ENCODE measurements at places on chromosomes 2 and 18.
A peak's percentile ranks its signal among the peaks of the same experiment; 100 is the strongest.

DNA sequence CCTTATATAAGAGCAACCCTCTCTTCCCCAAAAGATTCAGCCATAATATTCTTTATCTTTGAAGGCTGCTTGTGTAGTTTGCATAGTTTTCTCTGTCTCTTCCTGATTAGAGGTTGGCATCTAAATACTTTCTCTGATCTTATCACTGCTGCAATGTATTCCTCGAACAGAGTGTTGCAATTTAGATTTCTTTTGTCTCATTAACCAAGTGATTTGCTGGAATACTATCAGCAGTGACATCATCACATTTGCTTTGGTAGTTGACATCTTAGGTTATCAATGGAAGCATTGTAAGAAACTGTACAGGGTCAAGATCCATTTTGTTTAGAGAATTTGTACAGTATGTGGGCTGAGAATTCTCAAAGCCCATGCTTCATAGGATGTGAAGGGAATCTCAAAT is 72.0 kb upstream of the NEUROD1 start:
- DNase-seq: no peak

DNA sequence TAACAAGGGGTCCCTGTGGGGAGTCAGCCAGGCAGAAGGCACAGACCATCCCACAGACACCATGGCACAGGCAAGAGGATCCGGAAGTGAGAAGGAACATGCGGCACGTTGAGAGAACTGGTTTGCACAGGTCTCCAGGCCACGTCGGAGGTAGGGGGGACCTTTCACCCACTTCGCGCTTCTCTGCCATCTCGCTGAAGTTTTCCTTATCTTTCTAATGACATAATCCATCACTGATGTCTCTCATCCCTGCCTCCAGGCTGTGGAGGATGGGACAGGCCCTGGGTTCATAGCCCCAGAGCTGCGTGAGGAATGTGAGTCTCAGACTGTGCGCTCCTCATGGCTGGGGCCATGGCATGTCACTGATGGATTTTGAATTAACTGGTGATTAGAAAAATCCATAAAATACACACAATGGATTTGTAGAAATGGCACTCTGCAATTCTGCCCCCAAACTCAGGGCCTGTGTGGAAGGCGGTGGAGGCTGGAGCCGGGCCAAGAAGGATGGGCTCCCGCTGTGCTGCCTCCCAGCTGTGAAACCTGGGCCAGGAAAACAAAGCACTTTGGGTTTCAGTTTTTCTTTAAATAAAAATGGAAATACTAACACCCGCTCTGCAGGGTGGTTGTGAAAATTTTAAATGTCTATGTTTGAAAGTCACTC is 113.3 kb upstream of the ALKAL2 start:
- DNase-seq: no peak

- DNase-seq: no peak
Measured at GRCh38 chr2:5374762-5375161, 317.4 kb upstream of the SOX11 start.

GRCh38 chr2:85397925-85398331 is 12.2 kb downstream of the CAPG start:
- DNase-seq: no peak

DNA sequence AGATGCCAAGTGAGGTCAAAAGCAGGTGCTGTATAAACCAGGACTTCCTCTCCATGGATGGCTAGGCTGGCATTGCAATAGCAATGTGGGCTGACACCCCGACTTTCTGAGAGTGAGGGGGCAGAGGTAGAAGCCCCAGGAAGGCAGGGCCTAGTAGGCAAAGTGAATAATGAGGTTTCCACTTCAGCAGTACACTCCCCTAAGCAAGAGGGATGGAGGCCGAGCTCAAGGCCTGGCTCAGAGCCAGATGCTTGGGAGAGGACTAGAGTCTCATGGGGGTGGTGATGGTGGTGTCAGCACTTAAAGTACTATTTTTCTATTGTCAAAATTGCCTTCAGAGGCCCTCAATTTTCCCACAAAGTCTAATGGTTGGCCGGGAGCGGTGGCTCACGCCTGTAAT is 41.6 kb upstream of the HK2 start:
- no peak for DNase-seq

GRCh38 chr2:238925816-238926521 is 78.1 kb downstream of the TWIST2 start:
- DNase-seq: no peak

DNA sequence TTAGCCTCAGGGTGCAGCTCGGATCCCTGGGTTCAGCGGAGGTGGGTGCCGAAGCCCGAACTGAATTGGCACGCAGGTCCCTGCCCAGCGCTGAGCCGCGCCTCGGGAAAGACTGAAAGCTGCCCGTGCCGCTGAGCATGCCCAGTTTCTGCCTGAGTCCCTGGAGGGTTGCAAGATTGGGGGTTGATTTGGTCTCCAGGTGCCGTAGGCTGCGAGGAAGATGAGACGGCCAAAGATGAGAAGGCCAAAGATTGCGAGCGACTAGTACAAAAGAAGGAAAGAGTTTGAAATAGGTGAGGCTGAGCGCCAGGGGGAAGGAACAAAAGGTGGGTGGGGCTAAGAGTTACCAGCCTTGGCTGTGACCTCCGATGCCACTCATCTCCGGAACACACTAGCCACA is 852 bp upstream of the KCNH7 start:
- peak; percentile 66 for DNase-seq

GRCh38 chr2:74474899-74475298 is 2.4 kb upstream of the MRPL53 start:
- no peak for DNase-seq

GRCh38 chr2:156429211-156429610 is 7.0 kb upstream of the GPD2 start:
- DNase-seq: no peak

- no peak for DNase-seq
Measured at GRCh38 chr2:21393173-21393572, 269.4 kb downstream of the TDRD15 start.

DNA sequence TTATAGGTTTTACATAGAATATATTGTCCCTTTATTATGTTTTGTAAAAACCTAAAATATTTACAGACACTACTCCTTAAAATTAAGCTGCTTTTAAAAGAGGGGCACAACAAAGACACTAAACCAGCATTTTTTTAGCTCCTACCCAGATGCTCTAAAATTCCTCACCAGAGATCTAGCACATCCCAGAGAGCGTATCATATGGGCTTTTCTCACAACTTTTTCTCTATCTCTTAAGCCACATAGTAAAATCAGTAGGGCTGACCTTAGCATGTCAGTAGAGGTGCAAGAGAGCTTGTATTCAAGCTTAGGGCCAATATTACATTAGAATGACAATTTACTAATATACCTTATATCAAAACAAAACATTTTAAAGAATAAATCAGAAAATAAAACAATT is 216.3 kb downstream of the TMX3 start:
- no peak for DNase-seq

- no peak for DNase-seq
Measured at GRCh38 chr2:113376913-113377445, 60.5 kb upstream of the ZNG1B start.

GRCh38 chr2:63027220-63027619 is 23.4 kb upstream of the OTX1 start:
- no peak for DNase-seq

DNA sequence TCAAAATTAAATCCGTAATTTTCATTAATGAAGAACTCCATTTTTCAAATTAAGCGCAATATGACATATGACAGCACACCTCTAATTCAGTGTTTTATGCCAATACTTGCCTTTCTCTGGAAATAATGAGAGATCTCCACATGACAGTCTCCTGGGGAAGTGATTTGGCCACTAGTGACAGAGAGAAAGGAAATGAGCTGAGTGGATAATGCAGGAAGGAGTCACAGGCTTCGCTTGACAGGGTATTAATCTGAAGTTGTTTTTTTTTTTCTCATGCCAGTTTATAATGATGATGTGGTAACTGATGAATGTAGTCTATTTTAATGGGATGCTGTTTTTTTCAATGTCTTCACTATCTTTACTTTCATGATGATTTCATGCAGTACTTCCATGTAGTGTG is 1079.4 kb upstream of the GYPC start:
- no peak for DNase-seq

DNA sequence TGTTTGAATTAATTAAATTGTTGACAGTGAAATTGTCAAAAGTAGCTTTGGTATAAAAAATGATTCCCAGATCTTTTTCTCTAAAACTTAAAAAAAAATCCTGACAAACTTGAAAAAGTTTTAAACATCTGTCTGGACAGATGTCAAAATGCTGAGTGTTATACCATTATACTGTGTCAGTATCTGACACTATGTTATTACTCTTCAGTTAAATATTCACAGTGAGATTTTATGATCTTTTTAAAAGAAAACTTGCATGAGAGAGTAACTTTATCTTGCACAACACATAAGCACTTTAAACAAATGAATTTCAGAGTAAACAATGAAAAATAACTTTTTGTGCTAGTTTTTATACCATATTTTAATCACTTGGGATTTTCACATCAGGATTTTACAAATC is 167.4 kb downstream of the MEIS1 start:
- no peak for DNase-seq

GRCh38 chr2:71071681-71072398 is 3.4 kb downstream of the NAGK start:
- no peak for DNase-seq

DNA sequence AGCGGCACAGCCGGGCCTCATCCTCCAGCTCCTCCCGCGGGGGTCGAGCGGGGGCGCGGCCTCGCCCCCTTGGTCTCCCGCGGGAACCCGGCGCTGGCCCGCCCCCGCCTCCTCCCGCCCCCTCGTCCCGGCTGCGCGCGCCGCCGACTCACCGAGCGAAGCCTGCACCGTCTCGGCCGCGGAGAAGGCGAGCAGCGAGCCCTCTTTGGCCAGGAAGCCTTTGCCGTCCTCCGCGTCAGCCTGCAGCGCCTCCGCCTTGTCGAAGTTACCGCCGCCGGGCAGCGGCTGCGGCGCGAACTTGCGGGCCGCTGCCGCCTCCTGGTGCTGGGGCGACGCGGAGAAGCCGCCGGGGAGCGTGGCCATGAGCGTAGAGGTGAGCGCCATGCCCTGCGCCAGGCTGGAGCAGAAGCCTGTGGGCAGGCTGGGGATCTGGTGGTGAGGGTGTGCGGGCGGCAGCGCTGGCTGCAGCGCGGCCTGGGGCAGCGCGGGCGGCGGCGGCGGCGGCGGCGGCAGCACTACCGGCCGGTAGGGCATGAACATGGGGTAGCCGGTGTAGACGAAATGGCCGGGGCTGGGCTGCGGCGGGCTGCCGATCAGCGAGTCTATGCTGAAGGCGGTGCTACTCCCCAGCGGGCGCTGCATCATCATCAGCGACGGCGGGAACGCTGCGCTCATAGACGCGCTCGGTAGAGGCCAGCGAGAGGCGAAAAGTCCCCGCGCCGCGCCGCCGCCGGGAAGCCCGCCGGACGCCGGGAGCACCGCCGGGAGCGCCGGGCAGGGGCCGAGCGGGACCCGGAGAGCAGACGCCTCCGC is 683 bp downstream of the GBX2 start:
- peak; percentile 28 for DNase-seq

DNA sequence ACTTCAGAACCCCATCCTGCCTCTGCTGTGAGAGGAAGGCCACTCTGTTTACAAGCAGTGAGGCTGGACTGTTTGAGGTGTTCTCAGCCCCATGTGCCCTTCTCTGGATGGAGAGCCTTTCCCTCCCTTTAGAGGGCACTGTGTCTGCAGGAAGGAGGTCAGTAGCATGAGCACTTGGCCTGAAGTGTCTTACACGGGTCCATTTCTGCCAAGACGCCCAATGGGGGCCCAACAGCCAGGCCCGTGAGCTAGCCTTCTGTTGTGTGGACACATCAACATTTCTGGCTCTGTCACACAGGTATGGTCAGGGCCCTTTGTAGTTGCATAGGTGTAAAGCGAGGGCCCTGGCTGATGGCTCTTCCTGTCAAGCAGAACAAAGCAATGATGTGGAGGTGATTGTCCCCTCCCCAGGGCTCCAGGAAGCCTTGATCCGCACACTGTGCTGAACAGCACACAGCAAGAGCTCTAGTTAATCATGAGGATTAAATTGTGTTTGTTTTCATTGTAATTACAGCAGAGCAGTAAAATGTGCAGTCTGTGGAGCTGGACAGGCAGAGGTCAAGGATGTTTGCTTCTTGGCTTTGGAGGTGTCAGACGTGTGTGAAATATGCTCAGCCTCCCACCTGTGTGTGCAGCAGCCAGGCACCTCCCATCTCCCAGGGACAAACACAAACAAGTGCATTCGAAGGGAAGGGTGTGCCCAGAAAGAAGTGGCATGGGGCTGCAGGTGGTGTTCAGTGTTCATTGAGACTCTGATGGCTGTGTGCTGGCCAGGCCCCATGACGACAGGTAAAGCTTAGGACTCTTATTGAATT is 132.1 kb downstream of the SH3RF3 start:
- peak; percentile 37 for DNase-seq

DNA sequence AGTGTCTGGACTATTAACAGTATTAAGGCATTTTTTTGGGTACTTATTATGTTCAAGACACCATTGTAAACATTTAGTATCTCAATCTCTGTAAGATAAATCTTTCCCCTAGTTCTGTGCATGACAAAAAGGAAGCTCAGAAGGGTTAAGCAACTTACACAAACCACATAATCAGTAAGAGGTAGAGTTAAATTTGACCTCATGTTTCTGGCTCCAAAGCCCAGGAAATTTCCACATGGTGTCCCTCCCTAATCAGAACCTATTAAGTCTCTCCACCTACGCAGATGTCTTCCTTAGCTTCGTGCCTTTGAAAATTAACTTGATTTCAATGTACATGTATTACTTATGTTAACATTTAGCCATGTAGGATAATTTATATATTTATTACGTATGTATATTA is 2.0 kb downstream of the MFSD6 start:
- no peak for DNase-seq

GRCh38 chr2:227509824-227510619 is 38.1 kb downstream of the AGFG1 start:
- DNase-seq: no peak

DNA sequence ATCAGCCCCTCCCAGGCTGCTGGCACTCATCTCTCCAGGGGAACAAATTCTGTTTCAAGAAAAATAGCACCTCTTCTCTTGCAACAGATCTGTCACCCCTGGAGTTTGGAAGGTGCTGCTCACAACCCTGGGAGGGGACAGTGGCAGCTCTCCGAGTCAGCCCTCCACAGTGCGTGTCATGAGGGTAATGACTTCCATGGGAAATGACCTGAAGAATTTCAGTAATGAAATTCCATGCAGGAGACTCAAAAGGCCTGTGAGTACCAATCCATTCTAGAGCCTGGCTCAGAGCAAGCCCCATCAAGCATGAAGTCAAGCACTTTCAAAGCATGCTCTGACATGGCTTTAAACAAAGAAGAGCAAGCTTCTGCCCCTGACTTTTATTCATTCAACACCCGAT is 276.3 kb upstream of the PARD3B start:
- DNase-seq: no peak

DNA sequence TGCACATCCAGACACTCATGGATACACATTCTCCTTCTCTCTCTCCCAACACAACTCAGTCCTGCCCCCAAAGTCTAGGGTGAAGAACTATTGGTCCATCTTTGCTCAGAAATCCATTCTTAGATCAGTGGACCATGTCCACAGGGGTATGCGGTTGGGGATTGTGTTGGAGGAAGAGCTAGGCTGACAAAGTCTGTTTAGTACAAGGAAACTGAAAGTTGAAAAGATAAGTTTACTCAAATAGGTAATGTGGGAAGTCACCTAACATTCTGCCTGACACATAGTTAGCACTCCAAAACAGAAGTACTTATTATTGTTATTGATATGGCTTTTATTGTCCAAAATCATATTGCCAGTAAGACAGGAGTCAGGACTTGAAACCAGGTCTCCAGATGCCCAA is 55.9 kb downstream of the ALK start:
- DNase-seq: no peak

- DNase-seq: no peak
Measured at GRCh38 chr2:43388371-43388770, 162.0 kb upstream of the ZFP36L2 start.

GRCh38 chr2:29848566-29849310 is 72.6 kb downstream of the ALK start:
- no peak for DNase-seq
